Hair follicle dermal papilla cell (primary cell): ENCODE measurements at places on chromosomes 1 and 21. TPM values are rescaled to one million over a fixed set of nuclear protein-coding genes. Genes with fewer than 3 reads are reported as not detected.

The LMOD1 gene
- 43.2 and 60.5 TPM in 2 replicates for total RNA-seq

The NFASC gene
- total RNA-seq: 50.8 and 61.9 TPM in 2 replicates

The POTED gene
- not detected in 2 replicates for total RNA-seq

The SIPA1L2 gene
- total RNA-seq: 31.7 and 32.3 TPM in 2 replicates

The SERINC2 gene
- total RNA-seq: 4.9 and 8.5 TPM in 2 replicates

The CRP gene
- total RNA-seq: not detected in 2 replicates

The FCGR1A gene
- total RNA-seq: not detected in 2 replicates

The ANKRD45 gene
- 0.16 and 0.36 TPM in 2 replicates for total RNA-seq

The SLFNL1 gene
- total RNA-seq: 0.65 and 1.2 TPM in 2 replicates

The MROH9 gene
- total RNA-seq: 0.36 TPM in 1 of 2 replicates, not detected in the other

The OR2G6 gene
- not detected in 2 replicates for total RNA-seq

The RXRG gene
- not detected in 2 replicates for total RNA-seq

The SETD4 gene
- 17.8 and 19.6 TPM in 2 replicates for total RNA-seq

The THEM4 gene
- 11.4 and 11.7 TPM in 2 replicates for total RNA-seq

The LRRC38 gene
- total RNA-seq: under 0.01 TPM in 1 of 2 replicates, not detected in the other

The TMEM81 gene
- 0.73 and 1.6 TPM in 2 replicates for total RNA-seq

The UQCRHL gene
- total RNA-seq: 0.36 and 0.81 TPM in 2 replicates
